Hematopoietic multipotent progenitor cell treated with erythropoietin and hydrocortisone succinate and interleukin-3 and kit ligand, for 8 days (in vitro differentiated cells): ENCODE measurements at places on chromosomes 16 and 17.

DNA sequence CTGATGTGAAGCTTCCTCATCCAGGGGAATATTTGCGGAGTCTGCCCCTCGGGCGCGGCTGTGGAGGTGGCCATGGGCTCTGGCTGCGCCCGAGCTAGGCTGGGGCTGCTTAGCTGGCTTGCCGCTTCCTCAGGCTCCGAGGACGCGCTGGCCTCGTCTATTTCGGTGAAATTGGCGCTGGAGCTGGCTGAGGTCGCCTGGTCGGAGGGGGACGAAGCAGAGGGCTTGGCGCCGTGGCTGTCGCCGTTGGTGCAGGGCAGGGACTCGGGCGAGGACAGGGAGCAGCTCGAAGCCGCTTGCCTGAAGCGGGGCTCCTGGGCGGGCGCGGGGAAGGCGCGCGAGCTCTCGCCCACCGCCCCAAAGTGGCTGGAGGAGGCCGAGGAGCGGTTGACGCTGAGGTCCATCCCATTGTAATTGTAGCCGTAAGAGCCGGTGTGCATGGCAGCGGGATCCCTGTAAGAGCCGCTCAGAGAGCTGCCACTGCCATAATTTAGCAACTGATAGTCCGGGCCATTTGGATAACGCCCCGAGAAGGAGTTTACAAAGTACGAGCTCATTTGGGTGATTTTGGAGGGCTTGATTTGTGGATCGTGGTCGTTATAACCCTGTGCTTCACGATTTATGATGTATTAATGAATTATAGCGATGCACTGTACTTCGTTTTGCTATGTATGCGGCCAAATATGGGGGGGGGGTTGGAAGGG is at the start of gene HOXB5:
Gene HOXB5, minus strand, starts transcription at position 654 of the 704 bp plus-strand sequence. Its CDS starts 97 bp downstream, at position 557.
- DNase-seq: peak; percentile 50

DNA sequence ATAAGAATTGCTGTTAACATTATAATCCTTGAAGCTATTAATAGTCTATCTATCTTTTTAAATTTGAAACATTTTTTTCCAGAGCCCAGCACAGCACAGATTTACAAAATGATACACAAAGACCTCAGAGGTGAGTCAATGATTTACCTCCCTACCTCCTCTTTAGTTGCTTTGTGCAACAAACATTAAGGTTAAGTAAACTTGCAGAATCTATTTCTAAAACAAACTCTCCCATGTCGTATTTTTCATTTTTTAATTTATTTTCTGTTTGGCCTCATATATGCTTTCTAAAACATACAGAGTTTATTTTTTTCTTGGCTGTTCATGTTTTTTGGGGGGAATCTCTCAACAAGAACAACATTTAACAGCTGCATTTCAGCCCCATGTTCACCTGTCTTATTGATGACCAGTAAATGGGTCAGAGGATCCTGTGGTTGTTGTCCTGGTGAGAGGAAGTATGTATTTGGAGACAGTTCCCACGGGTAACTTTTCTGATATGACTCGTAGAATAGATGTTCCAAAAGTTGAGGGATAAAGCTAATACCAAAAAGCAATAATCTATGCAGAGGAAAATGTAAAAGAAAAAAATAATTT is 42.6 kb downstream of the ABCA9 start:
- no peak for DNase-seq

- no peak for DNase-seq
Observed at GRCh38 chr17:31687505-31688126, 171.4 kb downstream of the COPRS start.

GRCh38 chr16:30186782-30187555 is 3.6 kb downstream of the CORO1A start:
- peak; percentile 82 for DNase-seq

- no peak for DNase-seq
Observed at GRCh38 chr16:2436110-2436509, 6.9 kb downstream of the CCNF start.

DNA sequence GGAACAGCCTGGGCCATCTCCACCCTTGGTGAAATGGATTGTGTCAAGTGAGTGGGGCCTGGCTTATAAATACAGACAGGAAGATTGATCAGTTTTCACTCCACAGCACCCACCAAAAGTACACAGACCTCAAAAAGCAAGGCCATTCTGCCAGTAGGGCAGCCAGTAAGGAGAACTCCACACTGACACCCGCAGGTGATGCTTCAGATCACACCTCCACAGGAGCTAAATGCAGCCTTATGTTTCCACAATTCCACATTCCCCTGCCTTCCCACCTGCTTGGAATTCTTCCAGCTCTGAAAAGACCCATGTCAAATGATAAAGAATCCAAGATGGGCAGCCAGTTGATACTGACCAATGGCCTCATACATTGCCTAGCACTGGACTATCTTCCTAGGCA is 191.1 kb downstream of the ZFHX3 start:
- peak; percentile 23 for DNase-seq
